ENCODE measurements at places on chromosomes 6 and 20. TPM values are rescaled to one million over a fixed set of nuclear protein-coding genes. Genes with fewer than 3 reads are reported as not detected.

Gene SNPH
- total RNA-seq = 3.7 TPM

Gene RAD21L1
- total RNA-seq = not detected

Gene RPS6KA2
- total RNA-seq = 381 TPM

Gene HUS1B
- total RNA-seq = 0.65 TPM

Gene SLA2
- total RNA-seq = not detected

Gene MED23
- 20.7 TPM for total RNA-seq

Gene MRPS18B
- total RNA-seq = 25.9 TPM

Gene RNF182
- total RNA-seq = 0.65 TPM

Gene GPR63
- total RNA-seq = 0.13 TPM

Gene TAAR1
- not detected for total RNA-seq

Gene TDRD6
- total RNA-seq = under 0.01 TPM

Gene RFX6
- not detected for total RNA-seq
